ENCODE measurements at places on chromosomes 6 and 20.

GRCh38 chr6:141846639-141847038, 286.1 kb upstream of the GJE1 start:
- no peak for DNase-seq

DNA sequence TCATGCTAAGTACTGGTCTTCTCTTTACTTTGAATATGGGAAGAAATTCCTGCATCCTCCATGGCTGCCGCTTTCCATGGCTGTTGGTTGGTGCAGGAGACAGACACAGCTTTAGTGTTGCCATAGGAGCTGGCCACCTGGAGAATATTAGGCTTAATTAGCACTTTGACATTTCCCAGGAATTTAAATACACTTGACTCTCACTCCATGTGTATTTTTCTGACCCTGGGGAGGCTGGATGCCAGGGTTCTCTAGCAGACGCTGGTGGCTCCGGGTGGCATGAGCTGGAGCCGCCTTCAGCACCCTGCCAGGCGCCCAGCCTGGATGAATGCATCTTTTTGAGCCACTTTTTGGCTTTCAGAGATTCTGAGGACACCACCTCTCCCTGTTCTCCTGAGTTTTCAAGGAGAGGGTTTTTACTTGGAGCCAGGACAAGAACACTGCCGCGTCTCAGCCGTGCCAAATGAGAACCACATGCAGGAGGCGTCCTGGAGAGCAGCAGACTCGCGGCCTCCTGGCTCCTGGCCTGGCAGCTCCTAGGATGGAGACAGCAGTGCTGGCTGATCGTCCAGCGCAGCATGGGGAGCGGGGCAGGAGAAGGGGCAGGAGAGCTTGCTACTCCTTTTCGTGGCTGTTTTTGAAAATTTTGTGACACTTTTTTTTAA, 258.8 kb downstream of the SMOC2 start:
- no peak for DNase-seq

DNA sequence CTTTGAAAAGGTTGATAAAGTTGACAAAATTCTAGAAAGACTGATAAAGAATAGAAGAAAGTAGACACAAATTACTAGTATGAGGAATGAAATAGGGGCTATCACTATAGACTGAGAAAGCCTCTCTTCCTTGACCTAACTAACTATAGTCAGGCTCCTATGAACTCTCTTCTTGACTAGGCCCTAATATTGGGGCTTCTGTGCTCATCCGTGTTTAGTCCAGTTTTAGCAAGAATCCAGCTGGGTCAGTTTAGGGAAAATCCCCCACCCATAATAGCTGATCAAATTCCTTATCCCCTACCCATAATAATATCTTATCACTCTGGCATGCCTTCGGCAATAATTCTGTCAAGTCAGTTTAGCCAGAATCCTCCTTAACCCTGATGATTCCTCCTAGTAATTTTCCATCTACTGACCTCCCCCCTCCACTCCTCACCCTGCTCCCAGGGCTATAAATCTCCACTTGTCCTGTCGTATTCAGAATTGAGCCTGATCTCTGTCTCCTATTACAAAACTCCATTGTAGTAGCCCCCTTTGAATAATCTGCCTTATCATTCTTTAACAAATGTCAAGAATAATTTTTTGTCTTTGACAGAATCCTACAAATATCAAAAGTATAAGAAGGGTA, 138.1 kb downstream of the TFAP2A start:
- DNase-seq = no peak

GRCh38 chr6:11315743-11316437, 83.4 kb upstream of the NEDD9 start:
- DNase-seq = peak; percentile 62

DNA sequence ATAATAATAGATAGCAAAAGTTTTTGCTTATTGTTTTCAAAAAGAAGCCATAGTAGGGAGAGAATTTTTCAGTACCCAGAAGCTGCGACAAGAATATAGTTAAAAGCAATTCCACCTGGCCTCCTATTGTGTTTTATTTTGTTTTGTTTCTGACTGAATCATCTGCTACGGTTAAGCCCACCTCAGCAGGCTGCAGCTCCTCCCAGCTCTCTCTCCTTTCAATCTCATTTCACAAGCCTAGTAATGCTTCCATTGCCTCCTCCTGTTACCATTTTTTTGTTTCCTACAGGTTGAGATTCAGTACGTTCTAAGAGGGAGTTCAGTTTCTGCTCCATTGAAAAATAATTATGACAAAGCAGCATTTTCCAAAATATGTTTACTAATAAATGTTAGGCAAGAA, 77.9 kb downstream of the PCSK2 start:
- DNase-seq = no peak

DNA sequence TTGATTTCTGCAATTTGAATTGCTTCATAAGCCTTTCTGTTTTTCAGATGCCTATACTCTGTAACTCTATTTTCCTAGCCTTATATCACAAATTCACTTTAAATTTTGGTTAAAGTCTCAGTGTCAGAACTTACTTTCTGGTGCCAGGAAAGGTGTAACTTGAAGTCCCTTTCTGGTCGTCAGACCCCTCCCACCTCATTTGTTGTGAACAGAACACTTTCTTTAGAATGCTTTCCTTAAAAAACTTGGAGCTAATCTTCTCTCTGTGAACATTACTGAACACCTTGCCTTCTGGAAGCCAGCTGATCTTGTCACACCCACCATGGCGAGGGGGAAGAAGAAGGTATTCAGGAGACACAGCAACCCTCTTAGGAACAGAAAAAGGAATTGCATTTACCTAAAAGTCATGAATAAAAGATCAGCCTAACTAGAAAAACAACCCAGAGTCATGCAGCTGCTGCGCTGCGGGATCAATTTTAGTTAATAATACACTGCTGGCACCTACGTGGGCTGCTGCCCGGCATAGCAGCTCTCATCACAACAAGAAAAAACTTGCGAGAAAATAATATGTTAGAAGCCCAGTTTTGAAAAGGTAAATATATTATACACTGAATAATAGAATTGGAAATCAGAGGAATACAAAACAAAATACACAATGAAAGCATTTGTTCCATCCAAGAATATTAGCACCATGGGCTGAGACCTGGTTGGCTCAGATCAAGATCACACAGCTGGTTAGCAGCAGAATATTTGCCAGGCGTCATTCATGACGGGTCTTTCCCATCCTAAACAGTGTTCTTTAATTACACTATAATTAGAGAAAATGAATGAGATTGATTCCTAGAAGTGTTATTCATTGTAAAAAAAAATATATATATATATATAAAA, 5.8 kb upstream of the FAM217A start:
- no peak for DNase-seq

DNA sequence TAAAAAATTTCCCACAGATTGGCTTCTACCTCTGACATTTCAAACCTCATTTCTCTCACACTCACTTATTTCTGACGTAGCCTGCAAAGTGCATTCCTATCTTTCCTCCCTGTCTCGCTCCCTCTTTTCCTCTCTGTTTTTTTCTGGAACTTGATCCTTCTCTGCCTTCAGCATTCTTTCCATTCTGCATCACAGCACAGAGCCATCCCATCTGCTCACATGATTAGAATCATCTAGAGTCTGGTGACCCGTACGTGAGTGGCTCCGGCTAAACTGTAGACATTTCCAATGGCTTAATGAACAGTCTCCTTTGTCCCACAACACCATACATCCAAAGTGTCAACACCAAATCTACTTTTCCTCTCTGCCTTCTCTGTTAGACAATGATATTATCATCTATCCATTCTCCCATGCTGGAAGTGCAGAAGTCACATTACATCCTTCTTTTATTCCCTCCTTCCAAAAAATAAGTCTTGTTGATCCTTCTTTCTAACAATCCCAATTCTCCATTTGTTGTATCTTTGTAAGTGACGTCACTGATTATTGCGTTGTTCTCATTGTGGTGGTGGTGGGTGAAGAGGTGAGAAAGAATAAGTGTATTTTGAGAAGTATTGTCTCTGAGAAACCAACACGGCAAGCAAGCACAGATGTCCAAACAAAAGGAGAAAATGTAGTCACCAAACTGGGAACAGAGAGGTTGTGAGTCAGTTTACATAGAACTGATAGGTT, 41.6 kb downstream of the OPRM1 start:
- no peak for DNase-seq

- peak; percentile 17 for DNase-seq
Observed at GRCh38 chr6:138240476-138241245, 22.4 kb upstream of the PBOV1 start.

DNA sequence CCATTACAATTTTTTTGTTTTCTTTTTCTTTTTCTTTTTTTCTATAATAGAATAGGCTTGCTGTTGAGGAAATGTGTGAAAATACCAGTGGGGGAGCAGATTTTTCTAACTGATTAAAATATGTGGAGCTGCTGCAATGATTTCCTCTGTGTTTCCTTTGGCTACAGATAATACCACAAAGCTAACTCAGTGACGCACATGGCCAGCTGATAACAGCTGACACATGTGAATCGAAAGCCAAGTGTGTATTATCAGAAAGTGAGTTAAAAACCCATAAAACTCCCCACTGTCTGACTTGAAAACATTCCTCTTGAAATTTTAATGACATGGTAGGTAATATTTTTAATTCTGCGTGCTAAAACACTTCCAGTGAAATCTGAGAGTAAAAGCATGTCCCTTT, 70.8 kb upstream of the AHI1 start:
- DNase-seq = peak; percentile 37

GRCh38 chr20:18847226-18847755, 33.7 kb downstream of the SCP2D1 start:
- DNase-seq = no peak

- DNase-seq = no peak
Observed at GRCh38 chr6:109295109-109295773, 87.0 kb downstream of the CD164 start.

GRCh38 chr20:38159566-38159956, 5.5 kb downstream of the TGM2 start:
- DNase-seq = no peak

- no peak for DNase-seq
Observed at GRCh38 chr6:18081025-18081668, 41.3 kb downstream of the NHLRC1 start.

DNA sequence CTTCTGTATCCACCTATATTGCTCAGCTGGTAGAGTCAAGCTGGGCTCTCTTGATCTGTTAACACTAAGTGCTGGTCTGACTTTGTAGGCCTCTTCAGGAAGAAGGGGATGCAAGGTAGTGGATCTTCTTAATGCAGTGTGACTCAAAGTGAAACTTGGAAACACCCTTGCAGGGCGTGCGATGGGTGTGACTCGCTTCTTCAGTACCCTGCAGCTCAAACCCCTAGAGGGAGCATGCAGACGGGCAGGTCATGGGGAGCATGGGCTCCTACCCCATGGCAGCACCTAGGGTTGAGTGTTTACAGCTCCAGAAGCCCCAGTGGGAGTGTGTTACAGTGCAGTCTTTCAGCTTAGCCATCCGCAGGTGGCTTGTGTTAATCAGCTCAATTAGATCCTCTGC, 757 bp upstream of the SAMD3 start:
- no peak for DNase-seq

Data from smooth muscle cell of the brain vasculature (primary cell).